ENCODE measurements at places on chromosomes 3 and 15. TPM values are rescaled to one million over a fixed set of nuclear protein-coding genes. Genes with fewer than 3 reads are reported as not detected.
A peak's percentile ranks its signal among the peaks of the same experiment; 100 is the strongest.

The ALDH1A2 gene
- 0.90 TPM for total RNA-seq

The SLCO2A1 gene
- not detected for total RNA-seq

DNA sequence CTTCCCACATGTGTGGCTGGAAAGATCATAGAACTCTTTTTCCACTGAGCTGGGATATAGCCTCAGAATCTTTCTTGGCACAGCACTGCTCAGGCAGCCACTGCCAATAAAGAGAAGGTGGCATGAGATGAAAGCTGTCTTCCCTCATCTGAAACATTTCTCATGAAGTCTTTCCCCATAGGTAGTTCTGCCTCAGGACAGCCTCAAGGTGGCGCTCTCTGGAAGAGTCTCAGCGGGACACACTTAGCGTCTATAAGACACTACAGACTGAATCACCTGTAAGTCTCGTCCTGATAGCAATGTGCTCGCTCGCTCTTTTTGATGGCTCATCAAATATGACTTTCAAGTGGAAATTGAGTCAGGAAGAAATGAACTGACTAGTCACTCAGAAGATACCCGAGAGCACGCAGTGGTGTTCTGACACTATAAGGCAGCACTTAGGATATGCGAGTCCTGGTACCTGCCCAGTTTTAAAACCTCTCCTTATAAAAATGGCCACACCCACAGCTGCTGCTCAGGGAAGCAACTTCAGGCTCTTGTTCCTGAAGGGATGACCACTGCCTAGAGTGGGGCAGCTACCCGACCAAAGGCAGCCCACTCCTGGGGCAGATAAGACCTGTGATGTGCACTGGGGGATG lies 269.5 kb downstream of the SUCLG2 start:
- no peaks in the 10 kb centered on the region for H3K27me3 ChIP-seq
- H3K27ac ChIP-seq: no peak overlapping the region
- DNase-seq: peak; percentile 28
- H3K36me3 ChIP-seq: peaks cover 40% of the 10 kb centered on the region
- H3K4me3 ChIP-seq: no peak overlapping the region
- H3K4me1 ChIP-seq: peaks cover 29% of the 10 kb centered on the region

DNA sequence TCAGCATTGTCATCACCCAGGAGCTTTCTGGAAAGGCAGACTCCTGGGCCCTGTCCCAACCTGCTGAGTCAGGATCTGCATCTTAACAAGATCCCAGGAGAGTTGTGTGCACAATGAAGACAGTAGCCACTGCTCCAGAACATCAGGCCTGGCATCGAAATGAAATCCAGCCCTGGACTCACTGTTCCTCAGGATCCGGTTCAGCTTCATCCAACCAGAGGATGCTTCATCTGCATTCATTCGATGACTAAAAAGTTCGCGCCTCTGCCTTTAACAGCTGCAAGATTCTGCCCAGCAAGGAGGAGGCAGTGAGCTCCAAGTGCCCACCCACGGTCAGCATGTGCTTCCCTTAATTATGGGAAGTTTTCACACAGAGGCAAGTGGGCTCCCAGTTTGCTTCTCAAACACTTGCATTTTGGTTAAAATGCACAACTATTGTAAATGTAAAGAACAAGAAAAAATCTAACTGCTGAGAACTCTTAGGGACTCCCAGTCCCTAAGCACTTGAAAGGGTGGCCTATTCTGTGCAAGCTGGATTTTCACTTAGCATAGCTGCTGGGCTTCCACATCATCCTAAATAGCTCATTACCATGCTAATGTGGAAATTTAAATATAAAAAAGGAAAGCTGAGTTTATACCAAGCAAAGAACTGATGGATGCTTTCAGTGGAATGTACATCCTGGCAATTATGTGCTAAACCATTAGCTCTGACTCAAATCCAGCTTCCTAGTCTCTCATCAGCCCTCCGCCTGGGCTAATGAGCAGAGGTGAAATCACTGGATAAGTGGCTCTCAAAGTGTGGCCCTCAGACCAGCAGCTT lies 25.5 kb upstream of the ESYT3 start:
- H3K4me1 ChIP-seq: peaks cover 9% of the 10 kb centered on the region
- no peak overlapping the region for H3K27ac ChIP-seq
- no peak for DNase-seq
- H3K4me3 ChIP-seq: no peak overlapping the region

DNA sequence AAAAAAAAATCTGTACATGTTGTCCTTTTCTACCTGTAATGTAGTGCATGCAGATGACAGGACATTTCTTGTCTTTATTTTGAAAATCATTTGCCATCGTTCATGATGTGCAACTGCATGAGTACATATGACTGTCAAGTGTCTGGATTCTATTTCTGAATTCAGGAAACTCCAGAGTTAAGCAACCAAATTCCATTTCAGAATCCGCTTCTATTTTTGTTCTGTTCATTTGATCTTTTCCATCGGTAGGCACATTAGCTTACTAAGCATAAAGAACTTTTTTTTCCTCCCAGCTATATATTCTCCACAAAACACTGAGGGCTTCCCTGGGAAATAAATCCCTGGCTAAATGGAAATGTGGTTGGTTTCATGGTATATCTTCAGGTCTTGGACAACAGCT lies 365.6 kb downstream of the PTPRG start:
- H3K4me1 ChIP-seq: no peaks in the 10 kb centered on the region
- H3K27ac ChIP-seq: no peak overlapping the region
- H3K36me3 ChIP-seq: no peaks in the 10 kb centered on the region
- peaks cover 7% of the 10 kb centered on the region for H3K27me3 ChIP-seq
- DNase-seq: no peak
- H3K4me3 ChIP-seq: no peak overlapping the region

DNA sequence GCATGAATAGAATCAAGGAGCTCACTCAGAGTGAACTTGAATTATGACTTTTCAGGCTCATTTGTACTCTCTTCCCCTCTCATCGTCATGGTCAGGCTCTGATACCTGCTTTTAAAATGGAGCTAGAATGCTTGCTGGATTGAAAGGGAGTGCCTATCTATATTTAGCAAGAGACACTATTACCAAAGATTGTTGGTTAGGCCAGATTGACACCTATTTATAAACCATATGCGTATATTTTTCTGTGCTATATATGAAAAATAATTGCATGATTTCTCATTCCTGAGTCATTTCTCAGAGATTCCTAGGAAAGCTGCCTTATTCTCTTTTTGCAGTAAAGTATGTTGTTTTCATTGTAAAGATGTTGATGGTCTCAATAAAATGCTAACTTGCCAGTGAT lies 9.6 kb downstream of the CCNDBP1 start:
- no peak overlapping the region for H3K4me3 ChIP-seq
- no peaks in the 10 kb centered on the region for H3K27me3 ChIP-seq
- H3K27ac ChIP-seq: no peak overlapping the region
- peaks cover 21% of the 10 kb centered on the region for H3K36me3 ChIP-seq

DNA sequence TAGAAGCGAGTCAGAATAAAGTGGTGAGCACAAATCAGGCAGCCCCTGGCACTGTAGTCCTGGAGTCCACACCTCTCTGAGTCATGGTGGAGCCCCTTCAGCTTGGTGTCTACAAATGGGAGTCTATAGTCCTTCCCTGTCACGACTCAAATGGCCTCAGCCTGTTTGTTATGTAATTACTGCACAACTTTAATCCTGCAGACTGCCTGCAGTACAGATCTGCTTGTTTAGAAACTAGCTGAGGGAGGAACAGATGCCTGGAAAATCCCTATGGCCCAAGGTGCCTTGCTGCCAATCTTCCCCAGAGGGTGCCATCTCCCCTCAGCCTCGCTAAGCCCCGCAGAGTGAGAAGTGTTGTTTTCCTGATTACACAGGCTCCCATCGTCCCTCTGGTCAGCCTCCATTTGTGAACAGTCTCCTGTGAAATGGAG lies 3.9 kb upstream of the CXCR6 start:
- H3K4me3 ChIP-seq: no peak overlapping the region
- H3K27me3 ChIP-seq: no peaks in the 10 kb centered on the region
- H3K27ac ChIP-seq: peak overlapping the region; percentile 0
- peaks cover 38% of the 10 kb centered on the region for H3K4me1 ChIP-seq

GRCh38 chr3:25465266-25465860 lies 37.3 kb downstream of the RARB start:
- DNase-seq: no peak
- no peaks in the 10 kb centered on the region for H3K4me1 ChIP-seq
- H3K27ac ChIP-seq: no peak overlapping the region

DNA sequence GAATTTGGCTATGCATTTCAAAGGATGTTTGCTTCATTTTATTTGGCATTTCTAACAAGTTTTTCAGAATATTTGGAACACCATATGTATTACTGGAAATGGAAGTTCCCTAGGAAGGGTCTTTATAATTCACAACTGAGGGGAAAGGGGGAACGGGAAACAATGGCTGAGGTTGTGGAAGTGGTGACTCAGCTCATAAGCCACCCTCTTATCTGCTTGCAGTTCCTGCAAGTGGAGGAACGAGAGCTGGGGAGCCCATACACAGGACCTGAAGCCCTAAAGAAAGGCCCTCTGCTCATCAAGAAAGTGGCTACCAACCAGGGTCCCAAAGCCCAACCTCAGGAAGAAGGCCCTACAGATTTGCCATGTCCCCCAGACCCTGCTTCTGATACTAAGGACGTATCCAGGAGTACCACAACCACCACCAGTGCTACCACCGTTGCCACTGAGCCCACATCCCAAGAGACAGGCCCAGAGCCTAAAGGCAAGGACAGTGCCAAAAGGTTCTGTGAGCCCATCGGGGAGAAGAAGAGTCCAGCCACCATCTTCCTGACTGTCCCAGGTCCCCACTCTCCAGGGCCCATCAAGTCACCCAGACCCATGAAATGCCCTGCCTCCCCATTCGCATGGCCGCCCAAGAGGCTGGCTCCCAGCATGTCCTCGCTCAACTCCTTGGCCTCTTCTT lies 37.9 kb downstream of the ESYT3 start:
- H3K27me3 ChIP-seq: no peaks in the 10 kb centered on the region
- no peak overlapping the region for H3K4me3 ChIP-seq
- H3K4me1 ChIP-seq: no peaks in the 10 kb centered on the region
- DNase-seq: no peak

GRCh38 chr3:50926868-50927267 lies 252.1 kb downstream of the DOCK3 start:
- no peak overlapping the region for H3K4me3 ChIP-seq
- DNase-seq: no peak
- H3K27ac ChIP-seq: no peak overlapping the region
- peaks cover 5% of the 10 kb centered on the region for H3K36me3 ChIP-seq

DNA sequence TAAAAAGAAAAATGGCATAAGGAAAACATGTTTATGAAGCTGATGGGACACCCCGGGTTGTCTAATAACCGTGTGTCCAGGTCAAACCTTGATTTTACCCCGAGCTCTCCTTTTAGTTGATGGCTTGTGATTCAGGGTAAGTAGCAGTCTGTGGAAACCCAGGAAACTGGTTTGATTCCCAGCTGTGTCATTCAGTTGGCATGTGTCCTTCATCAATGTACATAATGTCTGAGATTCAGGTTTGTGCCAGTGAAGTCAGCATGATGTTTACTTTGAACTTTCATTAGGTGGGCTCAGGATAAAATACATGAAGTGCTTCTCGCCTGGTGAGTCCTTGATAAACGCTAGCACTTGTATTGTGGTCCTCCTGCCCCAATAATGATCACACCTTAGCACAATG lies 4.3 kb upstream of the COPG1 start:
- DNase-seq: no peak
- peak overlapping the region; percentile 72 for H3K27ac ChIP-seq
- H3K4me3 ChIP-seq: no peak overlapping the region
- no peaks in the 10 kb centered on the region for H3K27me3 ChIP-seq
- H3K36me3 ChIP-seq: no peaks in the 10 kb centered on the region
- H3K4me1 ChIP-seq: peaks cover 32% of the 10 kb centered on the region

Measured in activated naive CD8-positive, alpha-beta T cell treated with anti-CD3 and anti-CD28 coated beads for 36 hours (primary cell).